Activated naive CD8-positive, alpha-beta T cell treated with anti-CD3 and anti-CD28 coated beads for 36 hours (primary cell): ENCODE measurements at places on chromosomes 11 and 22. TPM values are rescaled to one million over a fixed set of nuclear protein-coding genes. Genes with fewer than 3 reads are reported as not detected.
A peak's percentile ranks its signal among the peaks of the same experiment; 100 is the strongest.

MAJIN gene
- total RNA-seq: not detected

GAB4 gene
- total RNA-seq: 0.14 TPM

GTPBP1 gene
- total RNA-seq: 82.4 TPM

SBF2 gene
- total RNA-seq: 6.1 TPM

PUS3 gene
- 16.1 TPM for total RNA-seq

KLHDC7B gene
- 15.9 TPM for total RNA-seq

- peaks cover 35% of the 10 kb centered on the region for H3K27me3 ChIP-seq
- no peaks in the 10 kb centered on the region for H3K4me1 ChIP-seq
- H3K36me3 ChIP-seq: no peaks in the 10 kb centered on the region
Observed at GRCh38 chr11:120289426-120289825, 35.7 kb upstream of the TLCD5 start.

GRCh38 chr22:40855979-40856512, 393 bp downstream of the ST13 start:
- peak overlapping the region; percentile 99 for H3K4me3 ChIP-seq
- H3K4me1 ChIP-seq: peaks cover 44% of the 10 kb centered on the region
- H3K36me3 ChIP-seq: peaks cover 10% of the 10 kb centered on the region

- H3K27ac ChIP-seq: no peak overlapping the region
- no peaks in the 10 kb centered on the region for H3K4me1 ChIP-seq
- no peak for DNase-seq
- H3K4me3 ChIP-seq: no peak overlapping the region
Observed at GRCh38 chr22:34236527-34236926, 316.3 kb upstream of the LARGE1 start.

- peaks cover 60% of the 10 kb centered on the region for H3K36me3 ChIP-seq
- DNase-seq: no peak
- H3K4me3 ChIP-seq: no peak overlapping the region
- H3K27ac ChIP-seq: no peak overlapping the region
- peaks cover 69% of the 10 kb centered on the region for H3K4me1 ChIP-seq
Observed at GRCh38 chr11:61056571-61056970, 45.7 kb upstream of the CD5 start.

DNA sequence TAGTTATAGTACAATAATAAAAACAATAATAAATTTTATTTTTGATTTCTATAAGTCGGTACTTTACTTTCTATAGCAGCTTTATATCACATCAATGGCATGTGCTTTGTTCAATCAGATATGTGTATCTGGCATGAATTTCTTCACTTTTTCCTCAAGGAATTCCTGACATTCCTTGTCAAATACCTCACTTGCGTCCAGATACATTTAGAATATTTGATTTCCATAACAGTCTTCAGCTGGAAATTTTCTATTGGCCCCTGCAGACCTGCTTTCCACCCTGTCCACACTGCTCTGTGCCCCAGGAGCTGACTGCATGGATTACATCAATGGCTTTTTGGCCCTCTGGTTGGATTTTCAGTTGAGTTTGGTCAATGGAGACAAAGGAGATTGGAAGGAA, 93.2 kb downstream of the FAR1 start:
- no peak for DNase-seq
- no peak overlapping the region for H3K27ac ChIP-seq
- H3K4me3 ChIP-seq: no peak overlapping the region
- no peaks in the 10 kb centered on the region for H3K4me1 ChIP-seq

- peak within 1 kb of the TSS; percentile 56 for H3K27ac ChIP-seq
- H3K4me1 ChIP-seq: peaks cover 12% of the 10 kb centered on the region
- DNase-seq: peak; percentile 6
- peaks cover 15% of the 10 kb centered on the region for H3K27me3 ChIP-seq
- peak within 1 kb of the TSS; percentile 83 for H3K4me3 ChIP-seq
- no peaks in the 10 kb centered on the region for H3K36me3 ChIP-seq
Observed at GRCh38 chr11:5596607-5597201, at the start of gene TRIM6. TSS of gene TRIM6 (plus strand) at chr11:5596637. CDS start at chr11:5596898, 261 bp downstream.

DNA sequence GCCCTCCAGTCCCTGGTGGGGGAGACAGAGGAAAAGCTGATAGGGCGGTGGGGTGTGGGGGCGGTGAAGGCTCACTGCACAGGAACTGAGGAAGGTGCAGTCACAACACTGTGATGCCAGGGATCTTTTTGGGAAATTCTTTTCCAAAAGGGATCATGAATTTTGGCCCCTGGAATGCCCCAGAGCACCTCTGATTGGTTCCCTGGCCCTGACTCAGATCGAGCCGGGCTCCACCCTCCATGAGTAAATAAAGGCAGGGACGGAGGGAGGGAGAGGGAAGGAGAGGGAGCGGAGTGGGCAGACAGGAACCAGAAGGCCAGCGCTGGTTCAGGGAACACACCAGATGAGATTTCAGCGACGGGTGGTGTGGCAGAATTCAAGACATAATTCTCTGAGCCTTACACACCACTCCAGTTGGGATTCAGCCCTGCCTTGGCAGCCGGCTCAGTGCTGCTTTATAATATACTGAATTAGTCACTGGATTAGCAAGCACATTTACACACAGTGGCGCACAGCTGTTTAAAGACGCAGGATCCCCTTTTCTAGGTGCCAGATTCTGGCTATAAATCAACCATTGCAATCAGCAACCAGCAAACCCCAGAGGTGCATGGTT, 80.3 kb downstream of the ETS1 start:
- H3K36me3 ChIP-seq: peaks cover 86% of the 10 kb centered on the region
- no peaks in the 10 kb centered on the region for H3K27me3 ChIP-seq
- peak; percentile 49 for DNase-seq
- peak overlapping the region; percentile 99 for H3K27ac ChIP-seq
- peaks cover 92% of the 10 kb centered on the region for H3K4me1 ChIP-seq
- H3K4me3 ChIP-seq: peak overlapping the region; percentile 80

GRCh38 chr11:83641511-83641910, 355.3 kb upstream of the CCDC90B start:
- H3K4me3 ChIP-seq: no peak overlapping the region
- H3K27ac ChIP-seq: no peak overlapping the region
- H3K27me3 ChIP-seq: peaks cover 2% of the 10 kb centered on the region
